ENCODE measurements at places on chromosomes 2 and 18.

GRCh38 chr18:12911025-12911928, 27.2 kb upstream of the PTPN2 start:
- DNase-seq = peak; percentile 57

GRCh38 chr2:28454016-28454930, 41.6 kb upstream of the PLB1 start:
- no peak for DNase-seq

DNA sequence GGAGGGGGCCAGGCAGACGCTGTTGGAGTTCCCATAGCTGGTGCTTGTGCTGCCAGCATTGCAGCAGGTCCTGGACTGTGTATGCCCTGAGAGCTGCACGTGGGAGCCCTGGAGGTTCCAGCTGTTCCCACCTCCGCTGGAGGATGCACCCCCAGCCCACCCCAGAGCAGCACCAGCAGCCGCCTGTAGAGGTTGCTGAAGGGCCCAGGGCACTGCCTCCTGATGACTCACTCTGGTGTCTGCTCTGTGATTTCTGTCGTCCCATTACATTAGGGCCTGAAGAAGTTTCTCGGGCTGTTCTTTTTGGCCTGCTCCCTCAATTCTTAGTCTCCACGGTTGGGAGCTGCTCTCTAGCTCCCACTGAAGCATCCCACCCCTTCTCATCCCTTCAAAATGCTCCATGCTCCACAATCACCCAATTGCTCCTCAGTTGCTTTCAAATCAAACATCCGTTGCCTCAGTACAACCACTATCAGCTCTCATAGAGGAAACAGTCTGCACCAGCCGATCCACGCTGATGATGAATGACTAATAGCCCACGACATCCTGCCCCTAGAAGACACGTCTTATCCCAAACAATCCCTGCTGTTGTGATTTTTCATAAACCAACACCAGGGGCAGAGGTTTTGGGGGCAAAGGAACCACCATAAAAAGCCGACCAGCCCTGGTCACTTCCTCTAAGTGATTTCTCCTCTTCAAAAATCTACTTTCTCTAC, 65.2 kb upstream of the RNF152 start:
- no peak for DNase-seq

DNA sequence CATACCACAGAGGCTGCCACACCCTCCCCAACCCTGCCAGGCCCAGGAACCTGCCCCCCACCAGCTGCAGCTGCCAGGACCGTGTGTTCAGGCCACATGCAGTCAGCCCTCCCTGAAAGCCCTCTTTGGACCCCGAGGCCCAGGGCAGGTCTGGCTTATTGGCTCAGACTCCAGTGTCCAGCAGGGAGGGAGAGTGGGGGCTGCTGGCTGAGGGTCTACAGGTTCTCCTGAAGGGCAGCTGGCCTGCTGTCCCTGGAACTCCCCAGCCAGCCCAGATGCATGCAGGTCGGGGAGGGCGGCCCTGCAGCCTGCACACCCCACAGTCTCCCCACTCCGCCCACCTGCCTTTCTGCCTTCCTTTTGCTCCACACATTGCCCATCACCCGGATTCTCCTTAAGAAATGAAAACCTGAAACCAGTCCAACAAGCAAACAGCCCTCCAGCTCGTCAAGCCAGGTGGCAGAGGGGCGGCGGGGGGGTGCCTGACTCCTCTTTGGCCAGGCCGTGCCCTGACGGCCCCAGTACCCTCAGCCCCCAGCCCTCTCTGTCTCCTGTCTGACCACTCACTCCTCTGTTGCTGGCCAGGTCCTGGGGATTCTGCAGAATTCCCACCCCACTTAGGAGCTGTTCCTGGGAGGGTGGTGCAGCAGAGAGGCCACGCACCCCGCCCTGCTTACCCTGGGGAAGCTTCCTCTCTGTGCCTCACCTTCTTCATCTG, 18.0 kb downstream of the GPR35 start:
- peak; percentile 7 for DNase-seq

- no peak for DNase-seq
Measured at GRCh38 chr2:174495365-174496012, 8.7 kb upstream of the GPR155 start.

DNA sequence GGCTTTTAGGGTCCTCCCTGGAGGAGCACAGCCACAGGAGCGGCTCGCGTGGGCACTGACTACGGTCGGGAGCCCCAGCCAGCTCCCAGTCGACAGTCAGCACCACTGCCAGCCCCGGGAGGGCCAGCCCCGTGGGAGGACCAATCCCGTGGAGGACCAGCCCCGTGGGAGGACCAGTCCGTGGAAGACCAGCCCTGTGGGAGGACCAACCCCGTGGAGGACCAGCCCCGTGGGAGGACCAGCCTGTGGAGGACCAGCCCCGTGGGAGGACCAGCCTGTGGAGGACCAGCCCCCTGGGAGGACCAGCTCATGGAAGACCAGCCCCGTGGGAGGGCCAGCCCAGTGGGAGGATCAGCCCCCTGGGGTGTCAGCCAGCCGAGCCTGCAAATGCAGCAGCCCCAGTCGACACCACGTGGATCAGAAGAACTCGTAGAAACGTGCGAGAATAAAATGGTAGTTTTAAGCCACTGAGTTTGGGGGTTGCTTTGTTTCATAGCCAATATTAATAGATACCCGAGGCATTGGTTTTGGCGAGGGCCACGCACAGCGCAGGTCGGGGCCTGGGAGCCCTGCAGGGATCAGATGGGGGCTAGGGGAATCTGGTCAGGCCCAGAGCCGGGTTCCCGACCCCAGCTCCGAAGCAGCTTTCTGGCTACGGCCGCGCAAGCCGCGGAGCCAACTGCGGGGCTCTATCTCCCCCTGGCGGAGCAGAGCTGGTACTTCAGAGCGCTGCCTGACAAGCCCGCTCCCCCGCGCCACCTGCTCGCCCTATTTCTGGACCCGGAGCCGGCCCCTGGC, 73.0 kb downstream of the TEX51 start:
- DNase-seq = peak; percentile 69

- DNase-seq = no peak
Measured at GRCh38 chr2:218289639-218290315, 2.5 kb downstream of the TMBIM1 start.

DNA sequence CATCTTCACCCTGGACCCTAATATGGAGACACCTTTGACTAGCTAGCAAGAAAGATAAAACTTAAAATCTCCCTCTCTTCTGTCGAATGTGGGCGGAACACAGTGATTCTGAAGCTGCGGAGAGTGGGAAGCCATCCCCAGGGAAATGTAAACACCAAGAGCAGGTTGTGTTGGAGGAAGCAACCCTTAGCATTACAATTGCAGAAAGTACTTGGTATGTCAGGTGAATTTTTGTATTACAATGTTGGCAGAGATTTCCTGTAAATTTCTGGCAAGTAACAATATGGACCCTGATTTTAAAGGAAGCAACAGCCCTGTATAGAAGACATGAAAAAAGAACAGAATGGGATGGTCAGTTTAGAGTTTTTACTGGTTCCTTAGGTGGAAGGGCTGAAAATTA, 35.8 kb downstream of the TSN start:
- no peak for DNase-seq

- DNase-seq = no peak
Measured at GRCh38 chr2:150762571-150762970, 275.1 kb upstream of the RND3 start.

DNA sequence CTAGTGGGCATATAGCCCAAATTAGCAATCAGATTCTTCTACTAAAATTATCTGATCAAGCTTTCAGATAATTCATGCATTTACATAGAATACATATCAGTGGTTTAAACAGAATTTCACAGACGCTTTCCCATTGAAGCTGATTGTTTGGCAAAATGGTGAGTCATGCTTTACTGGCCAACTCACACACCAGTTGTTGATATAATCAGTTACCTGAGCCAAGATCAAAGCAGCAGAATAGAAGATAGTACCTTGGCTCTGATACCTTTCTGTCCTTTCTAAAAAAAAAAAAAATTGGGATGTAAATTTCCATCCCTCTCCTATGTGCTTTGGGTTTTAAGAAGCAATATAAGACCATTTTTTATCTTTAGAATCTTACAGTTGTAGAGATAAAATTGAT, 178.0 kb downstream of the MCFD2 start:
- no peak for DNase-seq

- no peak for DNase-seq
Measured at GRCh38 chr2:98857001-98857400, 79.0 kb downstream of the CRACDL start.

GRCh38 chr18:3593381-3593903, 143.5 kb downstream of the TGIF1 start:
- DNase-seq = peak; percentile 47

GRCh38 chr2:126643431-126643830, 12.5 kb upstream of the GYPC start:
- no peak for DNase-seq

- no peak for DNase-seq
Measured at GRCh38 chr18:33670029-33670428, 92.0 kb downstream of the ASXL3 start.

GRCh38 chr2:127811397-127812321, 688 bp upstream of the WDR33 start:
- no peak for DNase-seq

DNA sequence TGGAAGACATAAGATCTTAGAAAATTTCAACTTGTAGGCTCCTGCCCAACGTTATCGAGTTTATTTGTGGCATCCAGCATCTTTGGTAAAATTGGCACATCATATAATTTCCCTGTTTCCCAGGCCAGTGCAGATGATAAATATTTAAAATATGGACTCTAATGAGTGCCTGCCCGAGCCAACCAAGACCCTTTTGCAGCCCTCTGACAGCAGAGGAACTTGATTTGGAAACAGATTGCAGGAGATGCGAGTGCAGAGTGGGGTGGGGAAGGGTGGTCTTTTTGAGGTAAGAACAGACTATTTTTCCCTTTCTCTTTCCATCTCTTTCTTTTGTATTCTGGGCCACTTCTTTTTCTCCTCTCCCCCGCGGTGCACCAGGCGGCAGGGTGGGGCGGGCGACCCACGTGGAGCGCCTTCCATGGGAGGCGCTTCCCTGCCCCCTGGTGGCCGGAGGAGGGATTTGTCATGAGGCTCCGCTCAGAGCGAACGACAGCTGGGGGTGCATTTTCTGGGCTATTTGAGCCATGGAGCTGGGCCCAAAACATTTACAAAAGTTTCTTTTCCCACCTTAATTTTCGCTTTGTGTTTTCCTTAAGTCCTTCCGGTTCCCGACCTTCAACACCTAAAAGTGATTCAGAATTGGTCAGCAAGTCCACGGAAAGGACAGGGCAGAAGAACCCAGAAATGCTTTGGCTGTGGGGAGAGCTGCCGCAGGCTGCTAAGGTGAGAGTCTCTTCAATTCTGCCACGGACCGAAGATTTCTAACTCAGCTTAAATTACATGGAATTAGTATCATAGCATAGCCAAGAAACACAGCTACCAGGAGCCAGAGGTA, 32.7 kb downstream of the LPIN1 start:
- DNase-seq = peak; percentile 90

DNA sequence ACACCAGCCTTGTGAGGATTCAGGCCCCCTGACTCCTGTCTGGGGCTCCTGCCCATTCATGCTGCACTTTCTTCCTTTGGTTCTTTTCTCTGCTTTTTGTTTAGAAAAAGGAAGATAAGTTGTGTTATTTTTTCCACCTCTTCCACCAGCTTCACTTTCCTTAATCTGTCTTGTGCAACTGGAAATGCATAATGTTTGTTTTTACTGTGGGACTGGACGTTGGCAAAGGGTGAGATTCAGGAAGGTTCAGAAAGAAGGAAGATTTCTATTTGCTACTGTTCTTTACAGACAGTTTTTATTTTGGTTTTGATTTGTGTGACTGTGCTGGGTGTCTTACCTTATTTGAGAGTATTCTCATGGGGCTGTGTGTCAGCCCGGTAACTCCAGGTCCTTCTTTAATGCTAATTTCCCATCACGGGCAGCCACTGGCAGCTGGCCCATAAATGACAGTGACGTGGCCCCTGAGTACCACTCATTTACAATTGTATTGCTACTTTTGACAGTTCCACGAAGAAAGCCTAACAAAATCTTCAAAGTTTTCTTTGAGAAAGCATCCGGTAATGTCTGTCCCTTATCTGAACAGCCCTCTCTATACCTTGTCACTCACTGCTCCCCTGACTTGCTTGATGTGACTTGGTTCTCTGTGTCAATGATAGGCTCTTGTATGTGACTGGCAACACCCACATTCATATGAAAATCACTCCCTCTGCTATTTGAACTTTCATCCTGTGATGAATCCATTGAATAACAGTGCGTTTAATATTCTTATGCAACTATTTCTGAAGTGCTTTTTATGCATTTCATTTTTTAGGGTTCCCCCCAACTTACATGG, 32.7 kb downstream of the RHBDD1 start:
- DNase-seq = no peak

DNA sequence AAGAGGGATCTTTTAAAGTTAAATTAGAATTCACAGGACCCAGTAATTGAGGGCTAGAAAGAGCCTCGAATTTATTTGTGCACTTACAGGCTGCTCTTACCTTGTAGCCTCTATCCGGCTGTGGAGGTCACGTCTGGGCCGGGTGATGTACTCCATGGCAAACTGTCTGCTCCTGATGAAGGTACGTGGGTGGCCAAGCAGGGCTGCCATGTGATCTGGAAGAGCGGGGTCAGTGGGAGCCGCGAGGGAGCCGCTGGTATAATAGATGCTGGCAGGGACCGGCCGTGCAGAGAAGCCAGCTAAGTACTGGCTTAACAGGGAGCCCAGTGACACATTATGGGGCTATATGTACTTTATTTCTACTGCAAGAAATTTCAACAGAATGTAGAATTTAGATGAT, 59.2 kb downstream of the ADI1 start:
- DNase-seq = no peak

- DNase-seq = no peak
Measured at GRCh38 chr2:66105066-66105753, 329.7 kb upstream of the MEIS1 start.

DNA sequence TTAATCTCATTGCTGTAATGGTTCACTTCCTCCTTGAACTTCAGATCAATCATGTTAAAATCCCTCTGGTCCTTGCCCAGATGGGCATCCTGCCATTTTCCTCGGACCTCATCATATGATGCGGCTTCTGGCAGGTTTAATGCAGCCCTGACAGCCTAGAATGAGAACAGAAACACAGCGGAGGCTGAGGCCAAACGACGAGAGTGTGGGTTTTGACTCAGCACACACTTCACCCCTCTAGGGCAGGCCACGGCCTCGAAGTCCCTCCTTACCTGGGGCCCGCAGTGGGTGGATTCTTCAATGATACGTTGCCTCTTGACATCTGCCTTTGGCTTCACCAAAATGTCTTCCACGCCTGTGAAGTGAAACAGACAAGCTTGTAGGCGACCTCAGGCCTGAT, 56.8 kb downstream of the POLR1A start:
- no peak for DNase-seq

DNA sequence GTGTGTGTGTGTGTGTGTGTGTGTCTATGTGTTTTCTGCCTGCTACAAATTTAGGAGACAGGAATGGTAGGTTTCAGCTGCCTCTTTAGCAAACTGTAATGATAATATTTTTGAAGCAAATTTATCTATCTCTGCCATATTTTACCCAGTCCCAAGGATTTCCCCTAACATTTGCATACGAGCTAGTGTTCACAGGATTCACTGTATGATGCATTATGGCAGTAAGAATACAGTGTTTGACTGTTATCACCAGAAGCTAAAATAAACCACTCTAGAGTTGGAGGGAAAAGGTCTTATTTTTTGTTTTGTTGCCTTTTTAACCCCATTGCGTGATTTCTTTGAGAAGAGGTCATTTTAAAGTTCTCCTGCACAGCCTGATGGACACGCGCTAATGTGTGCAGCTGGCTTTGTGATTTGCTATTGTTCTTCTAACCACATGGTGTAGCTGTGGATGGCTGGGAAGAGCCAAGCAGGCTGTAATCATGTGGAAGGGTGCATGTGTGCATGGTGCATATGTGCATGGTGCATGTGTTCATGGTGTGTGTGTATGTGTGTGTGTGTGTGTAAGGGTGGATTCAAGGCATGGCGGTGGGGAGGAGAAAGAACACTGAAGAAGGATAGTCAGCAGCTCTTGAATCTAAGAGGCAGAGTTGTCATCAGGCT, 62.4 kb downstream of the PLB1 start:
- DNase-seq = no peak

Data from memory B cell (primary cell).